ENCODE measurements at places on chromosomes 7 and 10. TPM values are rescaled to one million over a fixed set of nuclear protein-coding genes. Genes with fewer than 3 reads are reported as not detected.

YAE1 gene
- 12.1 TPM for total RNA-seq

CLIP2 gene
- total RNA-seq = 0.72 TPM

CALHM3 gene
- total RNA-seq = 0.17 TPM

- DNase-seq = no peak
- no peaks in the 10 kb centered on the region for H3K36me3 ChIP-seq
- H3K4me1 ChIP-seq = no peaks in the 10 kb centered on the region
Observed at GRCh38 chr7:155230169-155230593, 67.5 kb upstream of the INSIG1 start.

JCAD gene
- total RNA-seq = not detected

GRCh38 chr10:14407567-14407966, 76.8 kb upstream of the FRMD4A start:
- no peak overlapping the region for H3K27ac ChIP-seq
- no peak for DNase-seq
- peaks cover 17% of the 10 kb centered on the region for H3K4me1 ChIP-seq
- peaks cover 3% of the 10 kb centered on the region for H3K36me3 ChIP-seq
- peaks cover 33% of the 10 kb centered on the region for H3K27me3 ChIP-seq
- H3K4me3 ChIP-seq = no peak overlapping the region

NPC1L1 gene
- total RNA-seq = not detected

TEX47 gene
- not detected for total RNA-seq

SKIDA1 gene
- 0.33 TPM for total RNA-seq

DNA sequence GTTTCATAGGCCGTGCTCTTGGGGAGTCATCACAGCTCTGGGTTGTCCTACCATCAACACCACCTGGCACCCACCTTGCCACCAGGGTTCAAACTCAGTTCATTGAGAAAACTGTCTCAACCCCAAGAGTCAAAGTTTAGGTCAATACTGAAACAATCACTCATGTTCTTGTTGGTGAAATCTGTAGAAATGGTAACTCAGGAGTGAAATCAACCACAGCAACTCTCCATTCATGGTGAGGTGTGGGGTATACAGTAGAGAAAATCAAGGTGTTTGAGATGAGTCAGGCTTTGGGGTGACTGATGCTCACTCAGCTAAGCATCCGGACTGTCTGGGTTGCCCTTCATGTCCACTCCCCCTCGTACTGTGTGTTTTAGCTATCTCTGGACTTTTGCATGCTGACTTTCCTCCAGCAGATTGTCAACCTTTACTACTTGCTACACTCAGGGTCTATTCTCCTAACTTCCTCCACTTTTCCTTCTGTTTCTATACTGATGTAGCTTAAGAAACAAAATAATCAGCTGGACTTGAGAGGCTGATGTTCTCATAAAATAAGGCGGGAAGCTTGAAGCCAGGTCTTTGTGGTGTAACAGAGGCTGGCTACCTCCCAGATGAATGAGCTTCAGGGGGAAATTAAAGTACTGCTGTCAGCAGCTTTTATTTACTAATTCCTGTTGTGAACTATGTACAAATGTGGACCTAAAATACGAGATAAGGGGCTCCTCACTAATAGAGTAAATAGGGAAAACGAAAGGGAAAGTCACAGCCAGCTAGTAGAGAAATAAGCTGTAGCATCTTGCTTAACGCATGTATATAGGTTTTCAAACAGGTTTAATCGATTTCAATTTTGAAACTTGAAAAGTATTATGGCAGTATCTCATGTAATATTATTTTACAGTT, 173.6 kb upstream of the AKR1E2 start:
- H3K27me3 ChIP-seq = peaks cover 2% of the 10 kb centered on the region
- no peak for DNase-seq

GRCh38 chr10:100014071-100014762, 4.5 kb upstream of the DNMBP start:
- H3K4me1 ChIP-seq = peaks cover 8% of the 10 kb centered on the region
- no peaks in the 10 kb centered on the region for H3K36me3 ChIP-seq
- DNase-seq = no peak
- H3K27ac ChIP-seq = no peak overlapping the region
- H3K4me3 ChIP-seq = no peak overlapping the region

GRCh38 chr7:26993816-26994810, 101.7 kb downstream of the HOXA1 start:
- no peaks in the 10 kb centered on the region for H3K36me3 ChIP-seq
- no peak overlapping the region for H3K27ac ChIP-seq
- H3K4me3 ChIP-seq = no peak overlapping the region
- DNase-seq = no peak

DNA sequence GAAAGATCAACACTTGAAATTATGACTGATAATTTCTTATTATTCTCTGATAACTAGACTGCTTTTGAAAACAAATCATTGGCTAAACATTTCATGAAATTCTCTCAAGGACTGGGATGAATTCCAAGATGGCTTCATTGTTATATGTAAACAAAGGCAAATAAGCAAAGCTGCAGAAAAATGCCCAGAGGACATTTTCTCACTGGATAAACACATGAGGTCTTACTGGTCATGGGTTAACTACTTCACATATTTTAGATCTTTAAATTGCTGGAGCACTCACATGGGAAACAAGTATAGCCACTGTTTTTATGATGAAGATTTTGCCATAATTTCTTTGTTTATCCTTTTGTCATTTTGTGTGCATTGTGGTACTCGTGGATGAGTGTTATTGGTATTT, 239.1 kb downstream of the PHF14 start:
- H3K4me3 ChIP-seq = no peak overlapping the region
- no peaks in the 10 kb centered on the region for H3K36me3 ChIP-seq
- H3K4me1 ChIP-seq = no peaks in the 10 kb centered on the region
- no peak overlapping the region for H3K27ac ChIP-seq
- H3K27me3 ChIP-seq = peaks cover 8% of the 10 kb centered on the region
- DNase-seq = no peak

DNA sequence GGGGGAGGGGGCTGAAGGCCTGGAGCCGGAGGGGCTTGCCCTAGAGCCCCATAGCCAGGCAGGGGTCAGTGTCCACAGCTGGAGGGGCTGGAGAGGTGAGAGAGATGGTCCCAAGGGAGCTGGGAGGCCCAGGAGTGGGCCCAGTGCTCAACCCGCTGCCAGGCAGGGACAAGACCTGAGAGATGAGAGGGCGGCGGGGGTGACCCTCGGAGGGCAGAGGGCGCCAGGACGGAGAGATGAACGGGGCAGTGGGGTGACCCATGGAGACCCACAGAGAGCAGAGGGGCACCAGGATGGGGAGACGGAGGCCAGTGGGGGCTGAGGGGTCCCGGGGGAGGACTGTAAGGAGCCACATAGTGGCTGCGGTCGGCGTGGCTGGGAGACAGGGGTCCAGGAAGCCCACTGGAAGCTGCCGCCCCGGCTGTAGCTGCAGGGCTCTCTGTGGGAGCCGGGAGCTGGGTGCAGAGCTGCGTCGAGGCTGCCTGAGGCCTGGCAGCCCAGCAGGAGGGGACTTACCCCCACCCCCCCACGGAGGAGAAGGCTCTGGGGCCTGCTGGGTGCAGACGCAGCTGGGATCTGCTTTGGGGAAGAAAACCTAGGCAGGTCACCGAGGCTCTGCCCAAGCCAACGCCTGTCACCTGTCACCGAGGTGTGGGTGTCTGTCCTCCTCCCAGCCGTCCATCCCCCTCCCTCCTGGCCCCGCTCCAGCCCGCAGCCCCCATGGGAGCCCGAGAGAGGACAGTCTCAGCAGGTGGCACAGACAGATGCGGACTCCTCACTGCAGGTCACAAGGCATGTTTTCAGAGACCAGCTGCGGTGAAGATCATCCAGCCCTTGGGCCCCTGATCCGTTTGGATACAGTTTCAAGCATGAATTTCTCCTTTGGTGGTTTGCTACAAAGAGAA, 25.1 kb downstream of the PWWP2B start:
- H3K27me3 ChIP-seq = no peaks in the 10 kb centered on the region
- H3K4me1 ChIP-seq = peaks cover 33% of the 10 kb centered on the region
- H3K27ac ChIP-seq = peak overlapping the region; percentile 81
- no peak overlapping the region for H3K4me3 ChIP-seq

DNA sequence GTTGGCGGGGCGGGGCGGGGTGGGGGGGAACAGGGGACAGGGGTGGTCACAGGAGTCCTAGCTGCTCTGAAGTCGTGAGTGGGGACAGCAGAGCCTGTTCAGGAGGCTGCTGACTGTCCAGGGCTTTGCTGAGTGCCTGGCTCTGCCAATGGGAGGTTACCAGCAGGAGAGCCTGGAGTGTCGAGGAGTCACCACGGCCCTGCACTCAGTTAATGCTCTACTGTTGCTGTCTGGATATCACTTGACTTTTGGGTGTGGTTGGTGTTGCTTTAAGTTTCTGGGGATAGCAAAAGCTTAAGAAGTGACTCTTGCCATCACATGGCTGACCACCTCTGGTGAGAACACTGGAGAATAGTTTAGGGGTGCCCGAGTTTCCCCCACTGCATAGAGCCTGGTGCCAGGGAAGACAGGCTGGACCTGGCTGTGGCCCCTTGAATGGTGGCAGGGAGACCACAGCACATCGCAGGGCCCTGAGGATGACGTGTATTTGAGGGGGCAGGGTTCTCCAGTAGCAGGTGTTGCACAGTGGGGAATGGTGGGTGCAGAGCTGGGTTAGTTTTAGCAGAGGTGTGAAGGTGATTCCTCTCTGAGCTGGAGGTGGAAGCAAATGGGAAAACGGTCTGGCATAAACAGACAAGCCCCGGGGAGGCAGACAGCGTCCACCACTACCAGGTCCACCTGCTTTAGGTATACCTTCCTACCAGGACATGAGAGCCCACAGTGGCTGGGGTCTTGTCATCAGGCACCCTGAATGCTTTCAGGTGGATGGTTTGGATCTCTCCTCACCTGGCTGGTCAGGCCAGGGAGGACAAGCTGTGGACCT, 54.2 kb upstream of the CAMK2B start:
- no peaks in the 10 kb centered on the region for H3K4me1 ChIP-seq
- H3K27me3 ChIP-seq = no peaks in the 10 kb centered on the region
- no peak for DNase-seq
- H3K4me3 ChIP-seq = no peak overlapping the region
- H3K27ac ChIP-seq = no peak overlapping the region

GAD2 gene
- total RNA-seq = not detected

DNA sequence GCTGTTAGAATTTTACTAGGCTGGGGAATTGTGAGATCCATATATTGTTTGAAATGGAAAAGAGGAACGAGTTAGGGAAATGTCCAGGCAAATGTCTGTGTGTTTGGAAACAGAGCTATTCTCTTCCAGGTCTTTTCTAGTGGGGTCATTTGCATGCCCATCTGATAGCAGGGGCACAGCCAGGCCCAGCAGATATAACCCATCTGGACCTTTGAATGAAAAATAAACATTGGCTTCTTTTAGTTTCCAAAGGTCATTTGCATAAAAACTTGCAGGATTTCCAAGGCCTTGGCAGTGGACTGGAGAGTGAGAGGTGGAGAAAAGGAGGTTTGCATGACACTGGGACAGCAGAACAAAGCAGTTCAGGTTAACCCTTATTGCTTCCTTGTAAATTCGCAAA, 188.0 kb upstream of the GPR26 start:
- no peaks in the 10 kb centered on the region for H3K4me1 ChIP-seq
- DNase-seq = no peak
- H3K27ac ChIP-seq = no peak overlapping the region
- H3K27me3 ChIP-seq = no peaks in the 10 kb centered on the region

POP7 gene
- 40.5 TPM for total RNA-seq

DNA sequence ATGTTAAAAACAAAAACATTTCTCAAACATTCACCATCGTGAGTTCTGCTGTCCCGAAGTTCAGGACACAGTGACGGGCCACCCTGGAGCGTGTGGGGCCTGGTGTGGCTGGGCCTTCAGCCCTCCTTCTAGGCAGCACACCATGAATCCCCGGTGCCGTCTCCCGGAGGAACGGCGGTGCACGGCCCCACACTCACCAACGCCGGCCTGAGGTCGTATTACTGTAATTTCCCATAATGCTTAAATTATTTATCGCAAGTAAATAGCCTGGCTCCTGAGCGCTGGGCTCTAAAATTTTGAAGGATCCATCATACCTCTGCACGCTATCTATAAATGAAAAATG, 1.4 kb downstream of the STK32C start:
- peaks cover 31% of the 10 kb centered on the region for H3K27me3 ChIP-seq
- H3K4me3 ChIP-seq = peak overlapping the region; percentile 78
- no peaks in the 10 kb centered on the region for H3K36me3 ChIP-seq
- no peak for DNase-seq
- peaks cover 15% of the 10 kb centered on the region for H3K4me1 ChIP-seq

PCDH15 gene
- not detected for total RNA-seq

DNA sequence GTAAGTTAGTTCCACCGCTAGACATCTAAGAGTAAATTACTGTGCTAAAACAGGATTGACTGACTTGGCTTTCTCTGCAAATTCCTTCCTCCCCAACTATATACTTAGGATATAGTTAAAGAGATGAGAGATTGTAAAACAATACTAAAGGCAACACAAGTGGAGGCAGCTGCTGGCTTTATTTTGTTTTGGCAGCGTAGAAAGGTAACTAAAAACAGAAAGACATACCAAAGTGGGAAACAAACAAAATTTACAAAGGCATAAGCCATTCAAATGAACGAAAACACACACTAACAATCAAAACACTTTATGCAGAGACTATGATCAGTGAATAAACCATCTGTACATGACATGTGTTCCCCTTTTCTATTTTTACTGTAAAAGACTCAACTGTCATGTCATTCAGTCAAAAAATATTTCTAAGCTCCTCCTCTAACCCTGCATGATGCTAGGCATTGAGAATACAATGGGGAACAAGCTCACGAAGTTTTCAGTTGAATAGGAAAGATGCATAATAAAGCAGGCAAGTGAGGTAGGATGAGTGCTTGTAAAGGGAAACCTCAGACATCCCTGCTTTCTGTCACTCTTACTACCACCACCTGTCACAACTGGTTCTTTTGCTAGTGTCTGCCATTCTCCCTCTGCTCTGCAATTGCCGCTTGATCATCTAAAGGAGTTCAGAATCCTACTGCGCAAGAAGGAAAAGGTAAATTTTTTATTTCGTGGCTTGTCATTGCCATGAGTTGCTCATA, 64.2 kb upstream of the COL1A2 start:
- DNase-seq = no peak
- H3K36me3 ChIP-seq = no peaks in the 10 kb centered on the region
- no peak overlapping the region for H3K4me3 ChIP-seq
- H3K4me1 ChIP-seq = no peaks in the 10 kb centered on the region
- no peaks in the 10 kb centered on the region for H3K27me3 ChIP-seq

MAD1L1 gene
- 125 TPM for total RNA-seq

DNA sequence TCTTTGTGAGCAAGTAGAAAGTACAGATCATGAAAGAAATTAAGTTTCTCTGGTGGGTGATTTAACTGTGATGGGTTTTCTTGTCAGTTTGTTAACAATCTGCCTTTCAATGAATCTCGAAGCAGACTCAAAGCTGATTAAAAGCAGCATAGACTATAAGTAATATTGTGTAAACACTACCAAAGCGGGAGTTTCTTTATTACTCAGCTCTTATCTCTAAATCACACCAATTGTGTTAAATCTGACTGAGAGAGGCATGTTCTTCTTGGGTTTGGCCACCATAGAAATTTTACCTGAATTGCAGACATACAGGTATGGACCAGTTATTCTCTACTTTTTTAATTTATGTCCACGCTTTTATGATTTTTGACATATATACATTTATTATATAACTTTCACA, 65.2 kb downstream of the DKK1 start:
- no peaks in the 10 kb centered on the region for H3K27me3 ChIP-seq
- no peaks in the 10 kb centered on the region for H3K36me3 ChIP-seq

Data from activated CD4-positive, alpha-beta T cell treated with anti-CD3 and anti-CD28 coated beads, Interleukin-2, amount 10 ng/mL, durations not matched to agents 7 days and 5 days (primary cell).